ENCODE measurements at places on chromosomes 16 and 17. TPM values are rescaled to one million over a fixed set of nuclear protein-coding genes. Genes with fewer than 3 reads are reported as not detected.
A peak's percentile ranks its signal among the peaks of the same experiment; 100 is the strongest.

GRCh38 chr17:63985387-63986140 is 12.6 kb upstream of the PRR29 start:
- DNase-seq = no peak

- DNase-seq = no peak
These were observed 3.8 kb downstream of the LITAFD start for GRCh38 chr16:8885674-8886592.

GRCh38 chr17:7404737-7405349 is 946 bp upstream of the TMEM256 start:
- no peak for DNase-seq

DNA sequence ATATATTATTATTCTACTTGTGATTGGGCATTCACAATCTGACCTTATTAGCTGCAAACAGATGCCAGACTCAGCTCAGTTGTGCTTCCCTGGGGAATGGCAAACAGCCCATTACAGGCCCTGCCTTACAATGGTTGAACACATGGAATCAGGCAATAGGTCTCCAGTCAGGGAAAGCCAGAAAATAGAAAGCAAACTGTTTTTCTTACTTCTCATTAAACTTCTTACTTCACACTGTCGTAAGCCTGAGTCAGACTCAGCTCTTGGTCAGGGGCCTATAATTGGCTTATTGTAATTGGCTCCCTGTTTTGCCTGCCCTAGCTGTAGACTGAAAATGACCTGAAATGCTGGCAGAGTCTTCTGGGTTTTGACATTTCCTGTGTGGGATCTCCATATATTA is 77.0 kb upstream of the CA10 start:
- DNase-seq = no peak

GRCh38 chr16:11170201-11170600 is 85.8 kb downstream of the SOCS1 start:
- no peak for DNase-seq

- DNase-seq = no peak
These were observed 48.5 kb downstream of the RAI1 start for GRCh38 chr17:17729620-17730249.

GRCh38 chr17:39872751-39873150 is 4.7 kb downstream of the ZPBP2 start:
- peak; percentile 11 for DNase-seq

- DNase-seq = no peak
These were observed 5.3 kb upstream of the NUDT16L1 start for GRCh38 chr16:4687946-4688673.

DNA sequence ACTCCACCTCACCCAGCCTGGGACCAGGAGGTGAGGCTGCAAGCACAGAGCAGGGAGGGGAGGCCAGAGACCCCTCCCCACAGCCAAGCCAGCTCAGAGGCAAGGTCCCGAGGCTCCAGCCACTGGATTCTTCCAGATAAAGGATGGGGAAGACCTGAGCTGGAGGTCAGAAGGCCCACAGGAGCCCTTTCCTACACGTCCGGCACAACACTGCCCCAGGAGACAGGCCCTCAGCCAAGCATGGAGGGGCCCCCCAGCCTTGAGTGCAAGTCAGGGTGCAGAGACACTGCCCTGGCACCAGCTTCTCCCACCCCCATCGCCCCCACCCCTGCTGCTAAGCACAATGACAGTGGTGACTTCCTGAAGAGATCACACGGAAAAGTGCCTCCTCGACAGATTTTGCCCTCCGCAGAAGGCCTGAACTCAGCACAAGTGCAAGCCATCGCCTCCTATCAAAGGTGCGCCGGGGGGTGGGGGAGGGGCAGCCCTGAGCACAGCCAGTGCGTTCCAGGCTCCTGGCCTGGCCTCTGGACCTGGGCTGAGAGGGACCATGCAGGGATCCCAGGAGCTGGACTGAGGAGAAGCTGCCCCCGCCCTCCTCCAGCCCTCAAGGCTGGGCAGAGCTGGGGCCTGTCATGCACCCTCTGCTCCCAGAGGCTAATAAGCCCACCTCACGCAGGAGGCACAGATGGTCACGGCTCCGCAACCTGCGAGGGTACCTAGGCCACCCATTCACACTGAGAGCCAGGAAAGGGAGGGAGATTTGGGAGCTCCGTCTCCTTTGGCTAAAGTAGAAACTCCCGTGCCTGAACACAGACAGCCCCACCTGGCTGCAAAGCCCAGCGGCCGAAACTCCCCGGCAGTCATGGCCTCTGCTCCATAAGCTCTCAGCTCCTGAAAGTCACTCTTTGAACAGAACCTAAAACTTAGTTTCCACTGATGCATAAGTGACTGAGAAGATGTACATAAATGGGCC is 2.7 kb downstream of the MAFG start:
- DNase-seq = no peak

DNA sequence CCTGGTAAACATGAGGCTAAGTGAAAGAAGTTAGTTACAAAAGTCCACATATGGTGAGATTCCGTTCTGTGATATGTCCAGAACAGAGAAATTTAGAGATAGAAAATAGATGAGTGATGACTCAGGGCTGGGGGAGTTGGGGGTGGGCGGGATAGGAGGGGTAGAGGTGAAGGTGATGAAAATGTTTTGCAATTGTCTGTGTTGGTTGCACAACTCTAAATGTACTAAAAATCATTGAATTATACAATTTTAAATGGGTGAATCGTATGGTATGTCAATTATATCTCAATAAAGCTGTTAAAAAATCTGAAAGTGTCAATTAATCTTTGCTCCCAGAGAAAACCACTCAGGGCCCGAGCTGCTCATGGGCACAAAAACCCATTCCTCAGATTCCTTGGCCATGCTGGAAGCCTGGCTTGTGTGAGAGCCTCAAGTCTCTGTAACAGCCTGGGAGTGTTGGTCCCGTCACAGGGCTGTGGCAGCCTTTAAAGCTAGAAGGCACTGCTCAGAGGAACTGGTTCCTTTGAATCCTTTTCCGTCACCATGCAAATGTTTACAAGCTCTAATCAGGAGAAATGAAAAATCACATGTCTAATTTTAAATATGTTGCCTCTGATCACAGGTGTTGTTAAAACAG is 225.3 kb downstream of the WWOX start:
- DNase-seq = no peak

Gene SCNN1B
- polyA plus RNA-seq = not detected

Gene PABPN1L
- polyA plus RNA-seq = not detected

Gene WFIKKN1
- polyA plus RNA-seq = not detected

DNA sequence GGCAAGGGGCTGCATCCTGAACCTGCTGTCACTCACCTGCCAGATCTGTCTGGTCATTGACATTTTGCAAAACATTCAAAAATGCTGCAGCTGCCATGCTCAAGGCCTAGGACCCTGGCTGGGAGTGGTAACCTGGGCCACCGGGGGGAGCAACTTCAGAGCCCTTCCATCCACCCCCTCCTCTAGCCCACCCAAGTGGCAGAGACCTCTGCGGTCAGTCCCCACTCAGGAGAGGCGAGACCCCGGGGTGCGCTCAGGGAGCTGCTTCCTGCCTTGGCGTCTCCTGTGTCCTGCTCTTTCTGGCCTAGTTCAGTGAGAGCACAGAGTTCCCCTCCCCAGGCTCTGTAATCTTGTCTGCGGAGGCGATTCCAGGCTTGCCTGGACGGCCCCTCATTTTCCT is 108.8 kb downstream of the CCDC182 start:
- no peak for DNase-seq

DNA sequence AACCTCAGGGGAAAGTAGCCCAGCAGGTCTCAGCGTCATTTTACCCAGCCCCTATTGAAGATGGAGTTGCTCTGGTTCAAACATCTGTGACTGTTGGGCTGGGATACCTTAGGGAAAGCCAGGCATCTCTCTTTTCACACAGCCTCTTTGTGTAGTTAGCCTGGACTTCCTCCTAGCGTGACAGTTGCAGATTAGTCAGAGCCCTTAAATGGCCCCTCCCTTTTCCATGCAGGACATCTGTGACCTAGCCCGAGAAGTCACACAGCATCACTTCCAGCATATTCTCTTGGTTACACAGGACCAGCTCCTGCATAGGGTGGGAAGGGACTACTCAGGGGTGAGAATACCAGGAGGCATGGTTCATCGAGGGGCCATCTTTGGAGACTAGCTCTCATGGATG is 375.0 kb upstream of the RBFOX1 start:
- DNase-seq = no peak

DNA sequence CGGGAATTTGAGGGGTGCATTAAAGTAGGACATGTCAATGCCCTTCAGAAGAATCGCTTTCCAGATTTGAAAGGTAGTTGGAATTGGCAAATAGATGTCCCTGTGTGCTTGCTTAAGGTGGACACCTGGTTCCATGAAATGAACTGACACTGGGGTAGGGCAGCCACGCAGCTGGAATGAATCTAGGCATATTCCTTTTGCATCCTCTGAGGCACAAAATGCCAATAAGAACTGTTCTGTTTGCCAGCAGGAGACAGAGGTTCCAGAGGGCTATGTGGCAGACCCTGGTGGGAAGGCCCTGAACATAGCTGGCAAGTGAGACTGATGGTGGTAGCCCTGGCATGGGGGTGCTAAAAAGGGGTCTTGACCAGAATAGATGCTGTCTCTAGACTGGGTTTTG is 61.5 kb downstream of the SLC6A2 start:
- no peak for DNase-seq

DNA sequence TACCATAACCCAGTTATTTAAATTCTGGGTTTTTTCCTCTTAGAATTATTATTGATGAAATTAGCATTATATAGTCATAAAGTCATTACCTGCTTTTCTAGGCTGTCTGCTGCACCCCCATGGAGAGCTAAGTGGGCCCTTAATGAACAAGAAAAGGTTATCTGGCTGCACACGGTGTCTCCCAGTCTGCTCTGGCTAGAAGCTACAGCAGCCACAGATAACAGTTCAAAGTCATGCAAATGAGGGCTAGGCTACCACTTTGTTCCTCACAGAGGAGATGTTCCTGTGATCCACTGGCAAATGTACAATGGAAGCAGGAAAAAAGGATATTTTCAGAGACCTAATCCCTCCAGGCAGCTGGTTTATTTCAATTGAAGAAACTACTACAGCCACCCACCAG is 112.1 kb downstream of the SNX11 start:
- no peak for DNase-seq

Gene TEX14
- 0.02 TPM for polyA plus RNA-seq

- no peak for DNase-seq
These were observed 259.9 kb downstream of the SOX9 start for GRCh38 chr17:72380737-72381136.

DNA sequence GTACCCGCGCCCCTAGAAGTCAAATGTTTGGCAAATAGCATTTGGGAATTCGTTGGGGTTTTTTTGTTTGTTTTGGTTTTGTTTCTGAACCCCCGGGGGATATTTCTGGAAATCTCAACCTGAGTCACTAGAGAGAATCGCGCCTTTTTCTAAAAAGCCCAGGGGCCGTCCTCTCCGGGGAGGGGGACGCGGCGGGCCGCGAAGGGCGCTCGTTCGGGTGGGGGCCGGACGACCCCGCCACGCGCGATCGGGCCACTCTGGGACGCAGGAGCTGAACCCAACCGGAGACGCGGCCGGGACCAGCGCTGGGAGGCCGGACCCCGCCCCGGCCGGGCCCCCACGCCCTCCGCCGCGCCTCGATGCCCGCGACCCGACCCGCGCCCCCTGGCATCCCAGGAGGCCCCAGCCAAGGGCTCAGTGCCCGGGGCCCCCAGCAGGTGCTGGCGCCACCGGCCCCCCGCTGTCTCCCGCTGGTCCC is 302 bp downstream of the LITAF start:
- no peak for DNase-seq

DNA sequence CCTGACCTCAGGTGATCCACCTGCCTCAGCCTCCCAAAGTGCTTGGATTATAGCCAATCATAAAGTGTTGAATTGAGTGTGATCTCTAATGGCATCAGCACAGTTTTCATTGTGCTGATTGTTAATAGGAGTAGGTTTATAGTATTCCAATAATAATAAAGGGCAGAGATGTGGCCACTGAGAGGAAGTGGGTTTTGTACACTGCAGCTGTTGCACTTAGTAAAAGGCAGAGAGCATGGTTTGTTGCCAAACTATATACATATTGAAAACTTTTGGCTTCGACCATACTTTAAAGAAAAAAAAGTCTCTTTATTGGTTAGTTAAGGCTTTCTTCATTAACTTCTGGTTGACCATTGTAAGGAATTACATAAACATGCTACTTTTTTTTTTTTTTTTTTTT is 185.9 kb downstream of the CDK5R1 start:
- DNase-seq = no peak

Gene DPEP2
- polyA plus RNA-seq = not detected

Gene AP1G1
- polyA plus RNA-seq = 90.6 TPM

DNA sequence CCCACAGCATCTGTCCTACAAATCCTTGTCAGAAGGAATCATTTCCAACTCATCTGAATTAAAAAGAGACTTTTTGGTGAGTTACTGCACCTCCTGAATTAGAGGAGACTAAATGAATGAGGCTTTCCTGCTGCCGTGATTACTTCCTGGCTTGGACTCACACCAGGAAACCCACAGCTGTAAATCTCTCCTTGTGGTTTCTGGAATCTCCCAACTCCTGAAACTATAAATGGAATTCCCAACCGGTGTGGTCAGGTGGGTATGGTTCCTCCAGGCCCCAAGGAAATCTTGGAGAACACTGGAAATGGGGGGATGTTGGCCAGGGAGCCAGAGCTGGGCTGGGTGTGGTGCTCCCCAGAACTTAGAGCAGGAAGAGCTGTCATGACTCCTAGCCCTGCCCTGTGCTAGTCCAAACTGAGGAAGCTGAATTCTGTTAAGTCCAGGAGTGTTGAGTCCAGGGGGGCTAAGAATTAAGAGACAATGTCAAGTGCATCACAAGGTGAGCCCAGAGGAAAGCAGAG is 216.4 kb downstream of the GSG1L start:
- DNase-seq = no peak

Gene TEKT1
- not detected for polyA plus RNA-seq

DNA sequence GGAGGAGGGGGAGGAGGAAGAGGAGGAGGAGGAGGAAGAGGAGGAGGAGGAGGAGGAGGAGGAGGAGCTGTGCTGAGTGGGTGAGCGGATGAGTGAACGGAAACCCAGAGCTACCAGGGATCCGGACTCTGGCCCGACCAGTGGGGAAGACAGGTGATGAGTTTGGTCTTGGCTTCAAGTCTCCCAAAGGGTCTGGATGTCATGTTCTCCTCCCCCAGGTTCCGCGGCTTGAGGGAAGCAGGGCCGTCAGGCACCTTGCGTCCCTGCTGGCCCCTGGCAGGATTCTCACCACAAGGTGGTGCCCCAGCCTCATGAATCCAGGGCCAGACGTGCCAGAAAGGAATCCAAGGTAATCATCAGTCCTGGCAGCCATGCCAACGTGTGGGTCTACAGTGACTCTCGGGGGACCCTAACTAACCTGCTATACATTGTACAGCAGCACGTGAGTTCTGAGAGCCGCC is 13.5 kb upstream of the ABAT start:
- peak; percentile 24 for DNase-seq

Data from AG04450 (cell line).